Stimulated activated CD8-positive, alpha-beta memory T cell treated with anti-CD3 and anti-CD28 coated beads, Interleukin-12 subunit alpha, Interleukin-12 subunit beta, amount 100 ng/mL, for 1 hour (primary cell): ENCODE measurements at places on chromosomes 12 and 14.

DNA sequence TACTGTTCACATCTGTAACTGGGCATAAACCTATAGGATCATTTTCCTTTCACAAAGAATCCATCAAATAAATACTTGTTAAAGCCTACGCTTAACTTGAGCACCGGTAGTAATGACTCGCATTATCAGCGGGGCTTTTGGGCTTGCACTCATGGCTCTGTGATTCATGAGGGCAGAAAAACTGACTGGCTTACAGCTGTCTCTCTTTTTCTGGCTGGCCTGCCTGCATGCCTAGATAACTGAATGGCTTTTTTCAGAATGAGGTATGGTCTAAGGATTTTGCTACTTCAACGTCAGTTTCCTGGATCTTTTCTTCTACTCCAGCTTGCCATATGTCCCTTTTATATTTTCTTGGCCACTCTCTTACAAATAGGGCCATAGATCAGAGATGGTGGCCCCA is 531.1 kb downstream of the NRXN3 start:
- no peak for DNase-seq

DNA sequence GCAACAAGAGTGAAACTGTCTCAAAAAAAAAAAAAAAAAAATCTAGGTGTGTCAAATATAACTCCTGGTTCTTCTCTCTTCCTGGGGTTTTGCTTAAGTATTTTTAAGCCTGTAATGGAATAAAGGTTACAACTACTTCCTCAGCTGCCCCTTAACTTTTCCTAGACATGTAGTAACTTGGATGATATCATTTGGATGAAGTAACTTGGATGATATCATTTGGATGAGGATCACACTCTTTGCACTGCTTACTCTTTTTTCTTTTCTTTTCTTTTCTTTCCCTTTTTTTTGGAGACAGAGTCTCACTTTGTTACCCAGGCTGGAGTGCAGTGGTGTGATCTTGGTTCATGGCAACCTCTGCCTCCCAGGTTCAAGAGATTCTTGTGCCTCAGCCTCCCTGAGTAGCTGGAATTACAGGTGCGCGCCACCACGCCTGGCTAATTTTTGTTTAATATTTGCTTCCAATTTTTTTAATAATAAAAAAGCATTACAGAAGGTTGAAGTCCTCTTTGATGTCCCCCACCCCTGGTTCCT is 775 bp upstream of the FAM186A start:
- no peak for DNase-seq

DNA sequence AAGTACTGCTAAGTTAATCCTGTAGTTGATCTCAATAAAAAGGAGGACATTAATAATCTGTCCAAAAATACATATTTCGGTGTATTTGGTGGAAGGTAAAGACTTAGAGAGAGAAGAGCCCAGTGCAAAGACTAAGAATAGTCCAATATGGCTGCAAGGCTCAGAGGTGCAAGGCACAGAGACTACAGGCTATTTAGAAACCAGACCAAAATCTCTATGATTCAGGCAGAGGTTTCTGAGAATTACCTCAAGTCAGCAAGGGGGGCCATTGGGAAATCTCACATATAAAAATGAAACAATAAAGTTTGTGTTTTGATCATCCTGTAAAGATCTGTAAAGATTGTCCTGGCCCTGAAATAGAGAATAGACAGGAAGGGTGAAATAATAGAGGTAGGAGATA is 1173.0 kb downstream of the VRK1 start:
- DNase-seq: no peak

GRCh38 chr14:88002421-88003075 is 2.4 kb upstream of the GPR65 start:
- no peak for DNase-seq

DNA sequence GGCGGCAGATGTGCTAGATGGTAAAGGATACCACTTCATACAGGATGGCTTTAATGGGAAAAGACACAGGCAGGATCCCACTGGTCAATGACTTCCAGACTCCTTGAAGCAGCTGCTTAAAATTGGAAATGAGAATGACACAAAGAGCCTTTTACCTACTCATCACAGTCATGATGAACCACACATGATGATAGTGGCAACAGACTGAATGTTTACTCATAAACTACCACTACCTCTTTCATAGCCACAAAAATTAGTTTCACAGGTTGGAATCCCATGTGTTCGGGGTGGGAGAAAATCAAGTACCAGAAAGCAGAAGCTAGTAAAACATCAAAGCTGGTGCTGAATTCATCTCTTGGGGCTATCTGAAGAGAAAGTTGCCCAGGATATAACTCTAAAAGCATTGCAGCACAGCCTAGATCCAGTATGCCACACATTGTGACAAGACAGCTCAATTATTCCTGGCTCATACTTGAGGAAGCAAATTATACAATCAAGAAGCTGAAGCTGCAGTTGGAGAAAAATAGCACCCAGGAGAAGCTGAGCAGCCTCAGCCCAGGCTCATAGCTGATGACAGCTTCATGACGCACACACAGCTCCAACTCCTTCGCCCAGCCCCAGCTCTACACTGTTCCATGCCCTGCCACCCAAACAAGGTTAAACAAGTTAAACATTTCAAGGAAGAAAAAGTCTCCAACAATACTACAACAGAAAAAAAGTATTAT is 29.0 kb upstream of the C12orf50 start:
- DNase-seq: no peak

- DNase-seq: no peak
Observed at GRCh38 chr14:31884238-31884637, 192.9 kb upstream of the ARHGAP5 start.

DNA sequence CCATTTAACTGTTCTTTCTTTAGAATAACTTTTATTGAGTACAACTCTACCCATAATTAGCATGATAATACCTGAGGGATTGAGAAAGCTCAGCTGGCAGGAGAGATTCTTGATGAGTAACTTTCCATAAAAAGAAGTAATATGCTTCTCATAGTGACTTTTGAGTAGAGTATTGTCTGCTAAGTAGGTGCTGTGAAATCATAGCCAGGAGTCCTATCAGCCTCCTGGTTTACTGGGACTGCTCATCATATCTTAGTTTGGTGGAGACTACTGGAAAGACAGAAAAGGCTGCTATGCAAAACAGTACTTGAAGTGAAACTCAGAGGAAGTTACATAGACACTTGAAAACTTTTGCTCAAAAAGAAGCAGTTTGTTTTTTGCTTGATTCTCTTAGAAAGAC is 113.3 kb upstream of the ATP2B1 start:
- no peak for DNase-seq

- DNase-seq: no peak
Observed at GRCh38 chr14:87052646-87053225, 940.2 kb downstream of the GALC start.

GRCh38 chr12:130573766-130574165 is 142.3 kb downstream of the RIMBP2 start:
- no peak for DNase-seq

GRCh38 chr12:94260717-94261116 is 112.3 kb downstream of the PLXNC1 start:
- DNase-seq: no peak

DNA sequence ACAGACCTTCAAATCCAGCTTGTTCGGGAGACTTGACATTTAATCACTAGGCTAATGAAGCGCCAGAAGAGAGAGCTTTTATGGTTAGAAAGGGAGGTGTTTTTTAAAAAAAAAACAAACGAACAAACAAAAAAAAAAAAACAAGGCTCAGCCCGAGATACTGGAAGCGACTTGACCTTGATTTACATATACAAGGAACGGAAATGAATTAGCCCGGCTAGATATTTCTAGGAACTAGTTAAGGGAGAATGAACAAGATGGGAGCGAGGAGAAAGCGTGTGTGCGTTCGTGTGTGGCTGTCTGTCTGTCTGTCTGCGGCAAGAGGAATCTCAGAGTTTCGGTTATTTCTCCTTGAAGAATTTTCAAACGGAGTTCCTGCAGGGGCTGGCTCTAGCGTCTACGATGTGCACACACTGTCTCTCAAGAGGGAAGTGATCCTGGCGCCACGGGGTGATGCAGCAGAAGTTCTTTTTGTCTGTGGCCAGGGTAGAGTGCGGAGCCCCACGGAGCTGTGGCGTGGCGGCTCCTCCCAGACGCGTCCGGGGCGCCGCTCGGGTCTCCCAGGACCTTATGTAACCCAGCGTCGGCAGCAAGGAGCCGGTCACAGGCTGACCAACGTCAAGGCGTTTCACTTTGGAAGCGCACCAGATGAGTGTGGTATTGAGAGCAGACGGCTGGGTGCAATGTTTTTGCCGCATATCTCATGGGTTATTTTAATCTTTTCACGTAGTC is 18.8 kb downstream of the SOCS2 start:
- no peak for DNase-seq

GRCh38 chr14:101781240-101782061 is 19.9 kb downstream of the PPP2R5C start:
- DNase-seq: no peak

GRCh38 chr14:59254911-59255545 is 66.6 kb downstream of the DAAM1 start:
- DNase-seq: no peak
